NCI-H2081 (cell line): ENCODE measurements at places on chromosomes 1 and 21.

DNA sequence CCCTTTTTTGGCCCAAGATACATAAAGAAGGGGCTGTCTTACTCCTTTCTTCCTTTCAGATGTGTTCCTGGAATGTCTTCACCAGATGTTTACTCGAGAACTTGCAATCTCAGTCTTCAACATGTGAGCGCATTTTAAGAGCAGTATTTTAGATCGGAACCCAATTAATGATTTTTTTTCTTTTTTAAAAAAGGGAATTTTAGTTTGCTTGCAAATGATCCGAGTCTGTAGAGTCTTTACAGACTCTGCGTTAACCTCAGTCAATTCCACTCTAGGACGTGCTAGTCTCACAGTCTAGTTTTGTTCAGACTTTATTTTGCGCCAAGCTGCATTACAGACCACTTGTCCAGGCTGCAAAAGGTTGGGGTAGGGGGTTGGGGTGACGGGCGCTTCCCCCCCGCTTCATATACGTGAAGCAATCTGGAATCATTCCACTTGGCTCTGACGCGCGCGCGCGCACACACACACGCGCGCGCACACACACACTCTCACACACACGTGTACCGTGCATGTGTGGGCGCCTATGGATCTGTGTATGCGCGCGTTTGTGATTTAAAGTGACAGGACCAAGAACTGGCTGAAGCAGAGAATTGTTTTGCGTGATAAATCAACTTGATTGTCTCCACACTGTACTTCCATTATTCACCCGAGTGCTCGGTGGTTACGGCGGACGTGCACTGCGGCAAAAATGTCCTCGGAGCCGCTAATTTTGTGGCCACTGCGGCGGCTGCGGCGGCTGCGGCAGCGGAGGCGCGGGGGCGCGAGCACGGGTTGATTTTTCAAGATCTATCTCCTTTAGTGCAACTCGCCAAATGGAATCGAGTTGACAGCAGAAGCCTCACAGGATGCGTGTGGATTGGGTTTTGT is 25.6 kb upstream of the NFIA start:
- DNase-seq: peak; percentile 62

GRCh38 chr1:64683419-64683818 is 61.5 kb upstream of the RAVER2 start:
- no peak for DNase-seq

- DNase-seq: no peak
Observed at GRCh38 chr1:114040273-114041015, 61.2 kb downstream of the OLFML3 start.

DNA sequence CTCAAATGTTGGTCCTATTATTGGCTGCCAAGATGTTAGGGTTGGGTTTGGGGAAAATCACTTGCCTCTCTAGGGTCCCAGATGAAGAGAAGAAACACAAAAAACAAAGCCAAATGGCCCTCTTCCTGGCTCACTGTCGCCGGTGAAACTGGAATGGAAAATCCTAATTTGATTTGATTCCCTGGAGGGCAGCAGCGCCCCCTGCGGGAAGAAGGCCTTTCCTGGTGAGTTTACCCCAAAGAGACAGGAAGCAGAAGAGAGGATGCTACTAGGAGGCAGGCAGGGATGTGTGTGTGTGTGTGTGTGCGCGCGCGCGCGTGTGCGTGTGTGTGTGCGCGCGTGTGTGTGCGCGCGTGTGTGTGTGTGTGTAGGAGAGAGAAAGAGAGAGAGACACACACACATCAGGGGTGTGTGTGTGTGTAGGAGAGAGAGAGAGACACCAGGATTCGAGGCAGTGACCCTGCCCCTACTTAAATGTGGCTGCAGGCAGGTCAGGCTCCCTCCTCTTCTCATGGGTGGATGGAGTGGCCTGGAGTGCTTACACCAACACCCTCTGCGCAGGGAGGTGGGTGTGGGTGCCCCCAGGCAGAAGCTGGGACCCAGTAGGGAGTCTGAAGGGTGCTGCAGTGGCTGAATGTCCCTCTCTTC is 3.1 kb upstream of the SELENON start:
- DNase-seq: peak; percentile 94

- no peak for DNase-seq
Observed at GRCh38 chr1:244196571-244197285, 145.6 kb downstream of the ZBTB18 start.

GRCh38 chr1:152461544-152461943 is 47.5 kb upstream of the CRNN start:
- peak; percentile 43 for DNase-seq

DNA sequence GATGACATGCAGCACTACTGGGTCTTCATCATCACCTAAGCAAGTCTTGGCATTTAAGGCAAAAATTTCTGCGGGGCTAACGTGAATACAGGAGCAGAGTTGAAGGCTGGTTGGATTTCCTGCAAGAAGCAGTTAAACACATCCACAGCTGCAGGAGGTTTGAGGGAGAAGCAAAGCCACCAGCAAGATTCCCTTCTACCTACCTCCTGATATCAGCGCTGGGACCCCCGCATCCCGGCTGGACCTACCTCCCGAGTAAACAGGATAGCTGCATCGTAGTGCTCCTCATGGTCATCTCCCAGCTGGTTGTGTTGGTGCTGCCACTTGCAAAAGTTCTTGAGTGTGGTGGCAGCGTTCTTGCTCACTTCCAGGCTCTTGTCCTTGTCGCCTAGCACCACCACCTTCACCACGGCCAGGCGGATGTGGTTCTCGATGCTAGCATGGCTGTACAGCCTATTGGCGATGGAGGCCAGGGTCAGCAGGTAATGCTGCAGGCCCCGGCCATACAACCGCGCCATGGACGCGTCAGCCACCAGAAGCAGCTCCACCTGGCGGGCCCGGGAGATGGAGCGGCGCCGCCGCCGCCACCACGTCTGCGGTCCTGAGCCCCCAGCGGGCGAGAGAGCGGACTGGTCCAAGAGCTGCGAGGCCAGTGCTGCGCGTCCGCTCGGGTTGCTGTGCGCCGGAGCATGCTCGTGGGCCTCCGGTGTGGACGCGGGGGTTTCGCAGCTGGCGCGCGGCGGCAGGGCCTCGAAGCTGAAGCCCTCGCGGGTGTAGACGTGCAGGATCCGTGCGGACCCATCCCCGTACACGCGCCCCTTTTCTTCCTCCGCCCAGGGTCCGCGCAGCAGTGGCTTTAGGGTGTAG is 1.6 kb downstream of the ADAMTS5 start:
- DNase-seq: no peak

DNA sequence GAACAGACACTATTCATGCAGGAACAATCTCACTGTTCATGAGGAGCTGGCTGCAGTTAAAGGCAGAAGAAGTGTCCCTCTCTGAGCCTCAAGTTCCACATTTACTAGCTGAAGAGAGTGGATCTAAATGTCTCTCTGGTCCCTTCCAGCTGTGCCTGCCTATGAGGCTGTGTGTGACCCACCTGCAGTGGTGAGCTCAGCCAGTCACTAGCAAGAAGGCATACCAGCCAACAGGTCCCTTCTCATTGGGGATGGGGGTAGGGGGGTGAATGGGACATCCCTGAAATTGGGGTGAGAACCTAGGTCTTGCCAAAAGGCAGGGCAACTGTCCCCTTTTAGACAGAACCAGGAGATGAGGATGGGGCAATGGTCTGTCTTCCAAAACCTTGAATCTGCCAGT is 13.6 kb downstream of the RD3 start:
- DNase-seq: no peak

DNA sequence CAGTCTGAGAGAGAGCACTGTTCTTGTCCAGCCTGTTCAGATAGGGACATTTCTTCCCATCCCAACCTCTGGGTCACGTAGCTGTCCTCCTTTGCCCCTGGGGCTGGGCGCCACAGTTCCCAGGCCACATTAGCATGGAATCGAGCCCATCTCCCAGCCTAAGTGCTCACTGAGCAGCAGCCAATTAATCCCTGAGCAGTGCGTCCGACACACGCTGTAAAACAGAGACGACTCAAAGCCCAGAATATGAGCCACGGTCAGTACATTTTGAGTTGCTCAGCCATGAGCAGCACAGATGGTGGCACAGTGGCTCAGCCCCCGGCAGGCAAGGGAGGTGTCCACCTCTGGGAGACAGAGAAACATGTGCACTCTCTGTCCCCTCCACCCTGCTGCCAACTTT is 267.4 kb downstream of the NPHP4 start:
- DNase-seq: no peak

DNA sequence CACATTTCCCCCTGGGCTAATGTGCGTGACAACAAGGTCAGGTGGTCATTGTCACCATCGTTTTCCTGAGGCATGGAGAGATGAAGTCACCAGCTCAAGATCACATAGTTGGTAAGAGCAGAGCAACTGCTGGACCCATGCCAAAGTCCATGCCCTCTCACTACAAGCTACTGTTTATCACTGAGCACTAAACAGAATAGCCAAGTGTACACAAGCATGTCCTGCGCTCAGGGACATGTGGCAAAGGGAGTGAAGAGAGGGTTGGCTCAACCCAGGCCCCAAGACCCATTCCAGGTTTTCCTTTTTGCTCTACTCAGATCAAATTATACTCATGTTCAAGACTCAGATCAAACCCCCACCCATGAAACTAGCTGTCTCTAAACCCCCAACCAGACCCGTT is 20.8 kb downstream of the LRRC52 start:
- no peak for DNase-seq

DNA sequence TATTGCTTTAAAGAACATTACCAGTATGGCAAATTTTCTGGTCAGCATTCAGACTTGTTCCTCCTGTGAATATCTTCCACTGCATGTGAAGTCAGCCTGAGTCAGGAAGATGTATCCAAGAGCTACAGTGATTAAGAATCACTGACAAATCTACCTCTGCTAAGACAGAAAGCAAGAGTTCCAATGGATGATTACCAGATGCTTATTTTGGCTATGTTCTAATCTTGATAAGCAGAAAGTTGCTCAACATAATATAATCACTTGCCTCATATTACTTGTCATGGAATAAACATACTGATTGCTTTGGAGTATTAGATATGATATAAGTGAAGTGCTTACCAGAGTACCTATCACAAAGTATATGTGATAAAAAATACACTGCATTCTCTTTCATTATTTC is 738.1 kb downstream of the ADGRL2 start:
- no peak for DNase-seq

DNA sequence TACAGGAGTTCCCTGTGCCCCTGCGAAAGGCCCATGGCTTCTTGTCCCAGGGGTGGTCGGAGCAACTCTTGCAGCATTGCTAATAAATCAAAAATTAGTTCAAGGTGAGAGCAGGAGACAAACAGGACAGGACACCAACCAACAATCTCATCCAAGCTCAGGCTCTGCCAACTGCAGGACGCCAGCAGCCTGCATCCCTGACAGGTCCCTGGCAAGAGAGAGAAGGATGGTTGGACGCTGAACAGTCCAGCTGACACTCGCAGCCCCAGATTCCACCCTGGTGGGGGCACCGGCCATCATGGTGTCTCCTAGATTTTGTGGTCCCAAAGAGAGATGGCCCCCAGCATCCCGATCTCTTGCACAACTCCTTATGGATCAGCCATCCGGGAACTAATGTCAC is 142.1 kb upstream of the VAMP3 start:
- no peak for DNase-seq

DNA sequence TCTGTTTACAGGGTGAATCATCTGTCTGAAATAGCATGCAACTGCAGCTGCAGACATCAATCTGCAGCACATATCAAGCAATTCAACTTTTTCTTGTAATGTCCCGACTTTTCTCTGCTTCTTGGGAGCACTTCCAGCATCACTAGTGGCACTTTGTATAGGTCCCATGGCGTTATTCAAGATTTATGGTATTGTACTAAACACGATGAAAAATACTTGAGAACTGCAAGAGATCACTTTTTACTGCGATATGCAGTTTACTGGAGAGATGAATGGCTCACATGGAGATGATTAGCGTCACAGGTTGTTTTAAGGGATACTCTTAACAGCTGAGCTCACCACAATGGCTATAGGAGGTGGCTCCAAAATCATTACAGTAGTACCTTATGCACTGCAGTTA is 7.2 kb upstream of the SCMH1 start:
- no peak for DNase-seq

- no peak for DNase-seq
Observed at GRCh38 chr1:22953057-22953739, 19.5 kb downstream of the LACTBL1 start.

DNA sequence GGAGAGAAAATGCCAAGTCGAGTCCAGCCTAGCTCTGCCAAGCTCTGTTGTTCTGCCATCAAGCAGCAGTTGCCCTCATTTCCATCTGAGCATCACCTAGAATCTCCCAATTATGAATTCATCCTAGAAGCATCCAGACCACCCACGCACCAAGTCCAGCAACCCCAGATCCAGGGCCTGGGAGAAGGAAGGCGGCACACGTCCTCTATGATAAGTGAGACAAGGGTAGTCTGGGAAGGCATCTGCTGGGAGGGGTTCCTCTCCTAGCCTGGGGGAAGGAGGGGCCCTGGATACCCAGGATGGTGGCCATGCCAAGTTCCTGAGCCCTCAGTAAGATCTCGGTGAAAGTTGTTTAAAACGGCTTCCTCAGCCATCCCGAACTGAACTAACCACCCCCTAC is 70.7 kb downstream of the VWA5B1 start:
- DNase-seq: no peak

DNA sequence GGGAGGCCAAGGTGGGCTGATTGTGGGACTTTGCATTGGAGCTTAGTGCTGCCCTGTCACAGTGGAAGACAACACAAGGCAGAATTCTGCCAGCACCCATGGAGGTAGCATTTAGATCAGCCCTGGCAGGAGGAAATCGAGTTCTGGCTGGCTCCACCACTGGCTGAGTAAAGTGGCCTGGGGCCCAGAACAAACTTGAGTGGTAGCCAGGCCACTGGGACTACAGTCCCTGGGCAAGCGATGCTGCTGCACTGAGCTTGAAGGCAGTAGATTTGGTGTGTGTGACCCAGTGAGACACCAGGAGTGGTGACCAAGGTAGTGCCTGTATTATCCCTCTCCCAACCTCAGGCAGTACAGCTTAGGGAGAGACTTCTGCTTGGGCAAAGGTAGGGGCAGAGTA is 22.5 kb upstream of the UHMK1 start:
- no peak for DNase-seq

DNA sequence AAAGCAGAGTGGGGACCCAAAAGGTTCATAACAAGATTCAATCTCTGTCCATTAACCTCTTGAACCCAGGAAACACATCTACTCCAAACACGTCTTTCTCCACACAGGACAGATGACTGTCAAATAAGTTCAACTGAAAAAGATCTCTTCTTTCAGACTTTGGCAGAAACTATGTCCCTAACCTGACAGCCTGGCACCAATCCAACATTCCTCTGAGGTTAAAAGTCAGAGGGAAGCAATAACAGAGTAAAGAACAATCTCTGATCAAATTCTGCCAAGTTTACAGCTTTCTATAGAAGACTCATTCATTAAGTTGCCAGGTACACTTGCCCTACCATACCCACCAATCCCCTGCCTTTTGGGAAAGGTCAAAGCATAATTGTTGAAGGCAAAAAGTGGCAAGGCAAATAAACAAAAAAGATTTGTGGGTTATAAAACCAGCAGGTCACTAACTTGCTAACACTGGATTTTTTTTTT is 31.9 kb downstream of the OTUD7B start:
- DNase-seq: no peak

GRCh38 chr1:38153066-38153777 is 106.6 kb upstream of the POU3F1 start:
- DNase-seq: no peak
